Esophagus squamous epithelium (tissue), 5 donors: ENCODE measurements at places on chromosomes 5 and 9.

GRCh38 chr5:67363180-67363709 is 166.6 kb upstream of the CD180 start:
- no peak for DNase-seq

DNA sequence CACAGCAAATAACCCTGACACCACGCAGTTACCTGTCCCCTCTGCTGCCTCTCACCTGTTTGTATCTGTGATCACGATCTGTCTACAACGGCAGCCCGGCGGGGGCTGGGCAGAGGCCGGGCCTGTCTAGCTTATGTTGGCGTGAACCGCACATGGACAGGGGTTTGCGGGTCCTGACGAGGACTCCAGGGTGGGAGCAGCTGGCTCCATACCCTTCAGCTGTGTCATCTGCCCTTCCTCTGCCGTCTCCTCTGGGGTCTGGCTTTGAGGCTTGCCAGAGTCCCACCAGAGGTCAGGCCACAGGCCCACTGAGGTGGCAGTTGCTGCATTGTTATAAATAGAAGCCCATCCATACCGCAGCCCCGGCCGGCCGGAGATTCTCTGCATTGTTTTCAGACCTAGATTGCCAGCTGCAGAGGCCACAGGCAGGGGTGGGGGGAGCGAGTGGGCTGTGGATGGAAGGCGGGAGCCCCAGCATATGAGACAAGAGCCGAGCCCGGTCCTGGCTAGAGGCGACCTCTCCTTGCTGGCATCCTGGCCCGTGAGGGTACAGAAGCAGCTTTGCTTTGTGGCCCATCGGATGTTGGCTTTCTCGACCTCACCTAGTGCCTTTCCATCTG is 37.8 kb downstream of the FAM78A start:
- DNase-seq = no peak

GRCh38 chr5:158819840-158820620 is 279.7 kb downstream of the EBF1 start:
- no peak for DNase-seq

- DNase-seq = no peak
Observed at GRCh38 chr9:28750136-28750535, 1176.9 kb upstream of the C9orf72 start.

- no peak for DNase-seq
Observed at GRCh38 chr5:4804691-4805360, 335.3 kb upstream of the ADAMTS16 start.

- DNase-seq = no peak
Observed at GRCh38 chr5:80925931-80926330, 34.2 kb upstream of the RASGRF2 start.

DNA sequence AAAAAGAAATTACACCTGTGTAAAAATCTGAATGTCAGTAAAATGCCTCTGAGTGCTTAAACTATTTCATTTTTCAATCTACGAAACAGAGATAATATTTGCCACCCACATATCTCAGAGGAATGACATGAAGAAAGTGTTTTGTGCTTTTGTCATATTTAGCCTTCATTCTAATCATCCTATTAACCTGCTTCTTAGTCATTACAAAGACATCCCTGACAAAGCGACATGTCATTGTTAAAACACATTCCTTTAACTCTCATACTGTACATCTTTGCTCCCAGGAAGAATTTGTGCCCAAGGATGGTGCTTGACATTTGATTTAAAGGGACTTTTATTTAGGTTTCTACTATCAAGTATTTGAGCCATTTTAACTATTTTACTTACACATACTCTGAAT is 275.9 kb downstream of the DMRTA1 start:
- DNase-seq = no peak

GRCh38 chr9:135334953-135335460 is 144.6 kb upstream of the PPP1R26 start:
- DNase-seq = no peak

DNA sequence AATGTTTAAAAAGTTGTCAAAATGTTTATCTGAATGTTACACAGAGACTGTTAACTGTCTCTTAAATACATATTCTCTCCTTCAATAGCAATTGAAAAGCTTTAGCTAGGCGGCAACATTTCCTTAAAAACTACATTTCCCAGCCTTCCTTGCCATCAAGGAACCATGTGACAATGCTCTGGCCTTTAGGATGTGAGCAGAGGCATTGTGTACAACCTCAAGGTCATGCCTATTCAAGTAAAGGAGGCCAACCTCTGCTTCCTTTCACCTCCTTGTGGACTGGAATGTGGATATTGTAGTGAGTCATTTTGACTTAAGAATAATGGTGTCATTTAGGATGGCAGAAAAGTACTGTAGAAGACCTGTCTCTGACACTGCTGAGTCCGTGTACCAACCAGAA is 23.7 kb upstream of the MROH2B start:
- DNase-seq = no peak
